Caudate nucleus (tissue), 63 donors: ENCODE measurements at places on chromosomes 3 and 15.

DNA sequence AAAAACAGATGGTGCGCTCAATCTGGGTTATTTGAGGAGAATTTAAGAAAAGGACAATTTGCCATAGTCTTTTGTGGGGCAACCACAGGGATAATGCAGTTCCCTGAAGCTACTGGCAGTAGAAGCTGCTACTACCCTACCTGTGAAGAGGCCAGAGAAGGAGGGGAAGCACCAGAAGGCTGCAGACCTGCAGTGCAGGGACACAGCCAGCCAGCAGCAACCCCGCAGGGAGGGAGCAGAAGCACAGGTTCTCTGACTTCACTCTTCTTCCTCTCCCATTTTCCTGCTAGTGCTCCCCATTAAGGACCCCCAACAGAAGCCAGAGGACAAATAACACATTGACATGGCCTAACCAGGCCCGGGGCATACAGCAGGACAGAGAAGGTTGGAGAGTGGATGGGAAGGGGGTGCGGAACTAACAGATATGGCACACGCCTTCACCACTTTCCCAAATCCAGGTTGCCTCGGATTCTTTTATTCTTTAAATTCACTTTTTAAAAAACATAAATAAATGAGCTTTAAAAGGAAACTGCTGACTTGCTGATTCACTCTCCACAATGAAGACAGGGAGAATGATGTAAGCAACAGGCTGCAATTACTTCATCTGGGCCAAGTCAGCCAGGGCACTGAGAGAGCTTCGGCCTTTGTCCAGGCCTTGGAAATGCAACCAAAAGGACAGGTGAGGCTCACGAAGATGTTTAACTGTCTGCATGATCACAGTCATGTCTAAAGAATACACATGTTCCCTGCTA, 30.1 kb downstream of the POPDC2 start:
- no peak for DNase-seq

- no peak for DNase-seq
Observed at GRCh38 chr3:44030285-44030684, 211.4 kb upstream of the TOPAZ1 start.

DNA sequence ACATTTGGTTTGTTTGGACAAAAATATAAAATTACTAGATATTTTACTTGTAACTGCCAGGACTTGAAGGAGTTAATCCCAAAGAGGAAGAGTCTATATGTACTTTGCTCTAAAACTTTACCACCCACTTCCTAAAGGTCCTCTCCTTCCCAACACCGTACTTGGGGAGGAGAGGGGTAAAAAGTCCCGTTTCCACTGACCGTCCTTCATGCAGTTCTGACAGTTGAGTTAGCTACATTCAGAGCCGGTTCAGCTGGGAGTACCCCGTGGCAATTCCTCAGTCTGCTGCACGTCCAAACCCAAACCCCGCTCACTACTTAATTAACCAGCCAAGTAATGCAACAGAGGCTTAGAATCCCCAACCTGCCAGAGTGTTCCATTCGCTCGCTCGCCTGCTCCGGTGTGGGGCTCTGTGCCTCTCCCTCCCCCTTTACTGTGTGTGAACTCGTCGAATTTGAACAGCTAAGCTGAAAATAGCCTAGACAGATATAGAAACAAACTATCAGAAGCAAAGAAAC, 519.7 kb downstream of the FOXP1 start:
- DNase-seq: peak; percentile 40

DNA sequence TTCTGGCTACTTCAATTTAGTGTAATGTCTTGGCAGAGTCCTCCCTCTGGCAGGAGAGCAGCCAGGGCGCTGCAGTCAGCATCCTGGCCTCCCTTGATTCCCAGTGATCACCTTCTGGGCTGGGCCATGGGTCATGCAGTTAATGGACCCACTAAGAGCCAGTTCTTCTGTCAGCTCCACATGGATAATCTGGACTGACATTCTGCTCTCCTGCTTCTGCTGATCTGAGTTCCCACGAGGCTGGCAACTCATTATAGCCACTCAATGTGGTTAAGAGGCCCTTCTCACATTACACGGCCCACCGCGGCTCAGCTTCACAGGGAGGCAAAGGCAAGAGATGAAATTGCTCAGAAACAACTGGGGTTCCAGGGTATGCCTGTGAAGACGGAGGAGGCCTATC, 94.0 kb downstream of the WDR76 start:
- DNase-seq: no peak

- no peak for DNase-seq
Observed at GRCh38 chr15:101048581-101049030, 129.4 kb downstream of the LRRK1 start.

DNA sequence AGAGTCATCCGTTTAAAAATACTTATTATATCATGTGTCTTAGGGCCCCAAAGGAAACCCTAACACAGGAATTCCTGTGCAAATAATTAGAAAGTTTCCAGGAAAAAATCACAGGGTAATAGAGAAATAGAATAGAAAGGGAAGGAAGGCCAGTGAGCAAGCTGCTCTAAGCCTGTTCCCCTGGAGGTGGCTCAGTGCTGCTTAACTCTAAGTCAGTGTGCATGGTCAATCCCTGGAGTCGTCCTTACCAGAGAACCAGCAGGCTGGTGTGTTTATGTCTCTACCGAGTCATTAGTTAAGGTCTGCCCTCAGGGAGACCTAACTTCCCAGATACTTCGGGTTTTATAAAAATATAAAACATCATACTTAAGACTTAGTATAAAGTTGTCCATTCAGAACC, 21.0 kb upstream of the MCF2L2 start:
- no peak for DNase-seq

DNA sequence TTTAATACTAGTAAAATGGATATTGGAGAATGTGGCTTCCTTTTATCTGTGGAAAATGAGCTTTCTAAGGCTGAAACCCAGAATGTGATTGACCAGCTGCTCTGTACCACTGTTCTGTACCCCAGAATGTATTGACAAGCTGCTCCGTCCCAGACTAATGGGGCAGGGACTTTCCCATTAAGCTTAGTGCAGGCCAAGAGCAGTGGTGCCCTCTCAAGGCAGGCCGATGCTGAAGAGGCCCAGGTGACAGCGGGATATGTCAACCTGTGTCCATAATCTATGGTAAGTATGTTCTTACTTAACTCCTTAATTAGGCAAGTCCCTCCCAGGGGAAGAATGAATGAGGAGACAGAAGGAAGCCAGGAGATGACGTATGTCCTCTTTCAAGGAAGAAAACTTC, 31.1 kb downstream of the SGO1 start:
- DNase-seq: no peak

- DNase-seq: no peak
Observed at GRCh38 chr3:46082849-46083248, 55.6 kb upstream of the XCR1 start.

- no peak for DNase-seq
Observed at GRCh38 chr3:37145611-37146010, 28.8 kb downstream of the LRRFIP2 start.

DNA sequence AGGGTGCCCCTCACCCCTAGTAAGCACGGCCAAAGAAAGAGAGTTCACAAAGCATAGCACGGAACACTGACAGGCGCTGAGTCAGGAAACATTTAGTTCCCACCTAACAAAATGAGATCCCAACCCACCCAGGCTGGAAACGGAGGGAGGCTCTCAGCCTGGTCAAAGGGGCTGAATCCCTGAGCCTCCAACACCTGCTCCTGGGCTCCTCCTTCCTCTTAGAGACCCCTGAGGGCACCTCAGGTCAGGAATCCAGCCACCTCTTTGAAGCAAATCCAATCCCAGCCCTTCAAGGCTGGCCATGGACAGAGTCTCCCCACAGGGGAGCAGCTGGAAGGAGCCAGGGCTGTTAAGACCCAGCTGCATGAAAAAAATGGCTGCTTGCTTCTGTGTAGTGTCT, 154.4 kb upstream of the HES1 start:
- no peak for DNase-seq

- no peak for DNase-seq
Observed at GRCh38 chr3:170180079-170180907, 1.2 kb downstream of the PHC3 start.

DNA sequence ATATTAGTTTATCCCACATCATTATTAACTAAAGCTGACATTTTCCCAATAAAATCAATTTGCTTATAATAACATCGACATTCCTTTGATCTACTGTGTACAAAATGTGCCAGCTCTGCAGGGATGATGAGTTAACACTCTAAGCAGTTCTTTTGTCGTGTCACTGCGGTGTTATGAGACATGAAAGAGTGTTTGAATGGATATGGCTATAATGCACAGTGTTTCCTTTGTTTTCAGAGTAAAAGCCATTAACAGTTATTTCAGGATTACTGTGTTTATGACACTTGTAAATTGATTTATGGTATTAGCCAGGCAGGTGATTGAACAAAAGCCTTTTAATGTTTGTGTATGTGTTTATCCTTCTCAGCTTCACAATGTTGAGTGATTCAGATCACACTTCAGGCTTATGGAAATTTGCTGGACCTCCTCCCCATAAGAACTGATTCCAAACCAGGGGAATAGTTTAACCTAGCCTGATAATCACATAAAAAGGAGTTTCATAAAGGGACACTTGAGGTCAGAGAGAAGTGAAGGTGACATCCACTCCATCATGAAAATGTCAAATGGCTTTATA, 115.7 kb downstream of the CHL1 start:
- no peak for DNase-seq
